ENCODE measurements at places on chromosomes 6 and 20.

DNA sequence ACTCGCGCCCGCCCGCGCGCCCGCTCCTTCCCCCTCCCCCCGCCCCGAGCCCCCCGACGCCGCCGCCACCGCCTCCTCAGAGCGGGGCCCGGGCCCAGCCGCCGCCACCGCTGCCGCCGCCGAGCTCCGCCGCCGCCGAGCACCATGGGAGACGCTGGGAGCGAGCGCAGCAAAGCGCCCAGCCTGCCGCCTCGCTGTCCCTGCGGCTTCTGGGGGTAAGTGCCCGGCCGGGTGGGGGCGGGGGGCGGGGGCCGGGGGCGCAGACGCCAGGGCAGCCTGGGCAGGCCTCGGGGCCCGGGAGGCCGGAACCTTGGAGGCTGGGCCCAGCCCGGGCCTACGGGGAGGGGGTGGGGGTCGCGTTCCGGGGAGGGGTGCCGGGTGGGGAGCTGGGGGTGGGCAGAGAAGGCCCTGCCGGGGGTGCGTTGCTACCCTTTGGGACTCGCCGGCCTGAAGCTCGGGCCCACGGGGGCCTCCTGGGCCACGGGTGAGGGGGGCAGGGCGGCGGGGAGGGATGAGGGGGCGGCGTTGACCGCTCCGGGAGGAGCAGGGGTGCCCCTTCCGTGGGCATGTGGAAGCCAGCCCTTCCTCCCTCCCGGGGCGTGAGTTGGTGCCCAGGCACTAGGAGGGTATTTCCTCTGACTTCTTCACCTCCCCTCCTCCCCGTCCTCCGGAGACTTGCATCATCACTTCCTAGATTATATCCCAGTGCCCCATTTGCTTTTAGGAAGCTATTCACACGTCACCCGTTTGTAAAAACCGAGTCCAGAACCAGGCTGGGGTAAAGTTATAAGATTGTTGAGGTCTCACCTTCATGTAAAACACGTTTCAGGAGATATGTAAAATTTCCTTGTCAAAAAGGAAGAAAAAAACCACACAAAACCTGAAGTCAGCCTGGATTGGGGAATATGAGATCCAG is 533 bp downstream of the ZFAND3 start:
- DNase-seq = peak; percentile 8

GRCh38 chr6:134605034-134605433 is 287.1 kb upstream of the SGK1 start:
- DNase-seq = no peak

DNA sequence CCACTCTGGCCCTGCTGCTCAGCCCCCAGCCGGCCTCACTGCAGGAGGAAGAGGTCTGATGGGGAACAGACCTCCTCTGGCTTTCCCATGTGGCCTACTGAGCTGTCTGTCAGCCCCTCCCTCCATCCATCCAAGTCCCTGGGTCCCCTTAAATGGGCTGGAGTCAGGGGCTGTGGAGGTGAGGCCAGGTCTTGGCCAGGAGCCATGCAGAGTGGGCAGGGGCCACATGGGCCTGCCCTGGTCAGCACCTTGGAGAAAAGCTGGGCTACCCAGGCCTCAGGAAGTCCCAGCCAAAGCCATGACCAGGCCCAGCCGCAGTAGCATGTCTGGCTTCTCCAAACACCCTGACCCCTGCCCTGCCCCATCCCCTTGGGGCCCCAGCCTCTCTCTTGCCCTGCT is 6.3 kb downstream of the SPDEF start:
- no peak for DNase-seq

DNA sequence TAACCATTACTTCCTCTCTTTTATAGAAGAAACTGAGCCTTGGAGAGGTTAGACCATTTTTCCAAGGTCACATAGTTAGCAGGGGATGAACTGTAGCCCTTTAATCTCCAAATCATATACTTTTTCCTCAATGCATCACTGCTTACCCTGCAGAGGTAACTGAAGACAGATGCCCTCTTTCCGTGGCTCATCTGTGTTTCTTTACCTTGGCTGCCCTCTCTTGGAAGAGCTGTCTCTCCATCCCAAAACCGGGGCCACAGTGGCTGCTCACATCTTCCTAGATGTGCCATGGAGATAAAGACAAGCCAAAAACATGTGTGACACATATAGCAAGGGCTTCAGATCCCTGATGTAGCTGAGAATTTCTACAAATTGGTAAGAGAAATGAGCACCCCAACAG is 581 bp upstream of the ALDH8A1 start:
- no peak for DNase-seq

DNA sequence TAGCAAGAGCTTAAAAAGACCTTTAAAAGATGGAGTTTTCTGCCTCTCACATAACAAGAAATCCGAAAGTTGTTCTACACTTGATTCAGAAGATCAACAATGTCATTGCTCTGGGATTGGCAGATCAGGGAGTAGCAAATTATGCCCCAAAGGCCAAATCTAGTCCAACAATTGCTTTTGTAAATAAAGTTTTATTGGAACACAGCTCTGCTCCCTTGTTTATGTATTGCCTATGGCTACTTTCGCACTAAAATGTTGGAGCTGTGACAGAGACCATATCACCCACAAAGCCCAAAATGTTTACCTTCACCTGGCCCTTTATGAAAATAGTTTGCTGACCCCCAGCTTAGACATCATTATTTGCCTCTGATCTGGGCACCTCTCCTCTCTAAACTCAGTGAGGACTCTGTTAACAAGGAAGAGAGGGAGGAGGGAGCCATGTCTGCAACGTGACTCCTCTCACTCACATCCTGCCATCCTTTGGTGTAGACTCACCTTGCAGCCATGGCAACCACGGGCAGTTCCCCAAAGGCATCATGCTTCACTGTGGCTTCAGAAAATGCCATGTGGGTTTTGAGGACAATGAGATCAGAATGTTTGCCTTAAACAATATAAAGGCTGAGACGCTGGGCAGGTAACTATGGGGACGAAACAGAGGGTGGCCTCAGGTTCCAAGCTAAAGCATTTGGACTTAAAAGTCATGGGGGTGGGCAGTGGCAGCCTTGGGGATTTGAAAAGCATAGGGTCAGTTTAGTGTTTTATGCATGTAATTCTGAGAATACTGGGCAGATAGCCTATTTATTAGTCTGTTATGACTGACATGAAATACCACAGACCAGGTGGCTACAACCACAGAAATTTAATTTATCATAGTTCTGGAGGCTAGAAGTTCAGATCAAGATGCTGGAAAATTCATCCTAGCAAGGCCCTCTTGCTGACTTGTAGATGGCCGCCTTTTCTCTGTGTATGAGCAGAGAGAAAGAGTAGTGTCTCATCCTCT is 149.7 kb upstream of the TNFAIP3 start:
- peak; percentile 57 for DNase-seq

- no peak for DNase-seq
These were observed 2.8 kb downstream of the EBF4 start for GRCh38 chr20:2695206-2695983.

DNA sequence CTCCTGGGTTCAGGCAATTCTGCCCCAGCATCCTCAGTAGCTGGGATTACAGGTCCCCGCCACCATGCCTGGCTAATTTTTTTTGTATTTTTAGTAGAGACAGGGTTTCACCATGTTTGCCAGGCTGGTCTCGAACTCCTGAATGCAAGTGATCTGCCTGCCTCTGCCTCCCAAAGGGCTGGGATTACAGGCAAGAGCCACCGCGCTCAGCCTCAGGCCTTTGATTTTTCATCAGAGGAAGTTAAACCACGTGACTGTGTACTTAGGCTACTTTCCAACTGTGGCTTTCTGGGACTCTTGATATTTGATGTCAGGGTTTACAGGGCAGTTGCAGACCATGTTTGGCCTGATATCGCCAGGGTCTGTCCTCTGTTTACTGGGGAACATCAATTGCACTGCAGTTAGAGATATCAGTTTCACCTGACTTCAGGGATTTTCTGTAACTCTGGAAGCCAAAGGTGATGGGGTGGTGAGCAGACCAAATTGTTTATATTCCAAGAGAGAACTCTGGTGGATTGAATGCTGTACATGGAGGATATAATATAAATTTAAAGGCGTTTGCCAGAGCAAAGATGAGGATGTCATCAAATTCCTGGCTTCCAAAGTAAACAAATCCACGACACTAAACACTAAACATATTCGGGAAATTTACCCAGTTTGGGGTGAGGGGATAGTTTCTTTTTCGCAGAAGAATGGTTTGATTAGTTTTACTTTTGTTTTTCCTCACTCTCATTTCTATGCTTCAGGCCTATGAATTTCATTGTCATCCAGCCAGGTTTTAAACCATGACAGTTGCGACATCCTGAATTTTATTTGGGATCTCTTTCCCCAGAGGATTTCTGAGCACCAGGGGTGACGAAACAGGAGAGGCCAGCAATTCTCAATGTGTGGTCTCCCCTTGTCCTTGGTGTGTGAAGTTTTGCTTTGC is 4.2 kb downstream of the PSMF1 start:
- DNase-seq = no peak
